Stimulated activated CD8-positive, alpha-beta memory T cell treated with anti-CD3 and anti-CD28 coated beads, Interleukin-4, amount 100 ng/mL, for 1 hour (primary cell): ENCODE measurements at places on chromosomes 2 and 18.

DNA sequence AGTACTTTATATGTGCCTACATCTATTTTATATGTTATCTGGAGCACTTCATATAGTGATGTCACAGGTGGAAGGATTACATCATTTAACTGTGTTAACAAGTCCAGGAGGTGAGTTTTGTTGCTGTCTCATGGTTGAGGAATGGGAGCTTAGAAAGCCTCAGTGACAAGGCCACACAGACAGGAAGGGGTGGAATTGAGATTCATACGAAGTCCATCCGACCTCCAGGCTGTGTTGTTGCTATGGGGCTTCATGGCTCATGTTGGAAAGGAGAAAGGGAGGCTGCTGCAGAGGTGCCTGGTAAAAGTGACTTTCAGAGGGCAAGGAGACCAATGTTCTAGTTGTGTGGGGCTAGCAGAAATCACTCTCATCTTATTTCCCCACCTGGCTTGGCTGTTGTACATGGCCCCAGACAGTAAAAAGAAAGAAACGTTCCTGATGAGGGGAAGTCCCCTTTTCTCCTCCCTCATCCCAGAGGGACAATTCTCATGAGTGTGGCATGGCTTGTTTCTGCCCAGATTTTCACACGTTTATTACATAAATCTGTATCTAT lies 31.0 kb upstream of the GREB1 start:
- no peak for DNase-seq

GRCh38 chr2:151576080-151576479 lies 158.2 kb downstream of the NEB start:
- no peak for DNase-seq

- DNase-seq: no peak
Measured at GRCh38 chr18:9474108-9474982, 968 bp upstream of the RALBP1 start.

GRCh38 chr2:62016957-62017356 lies 111.5 kb downstream of the COMMD1 start:
- DNase-seq: no peak

DNA sequence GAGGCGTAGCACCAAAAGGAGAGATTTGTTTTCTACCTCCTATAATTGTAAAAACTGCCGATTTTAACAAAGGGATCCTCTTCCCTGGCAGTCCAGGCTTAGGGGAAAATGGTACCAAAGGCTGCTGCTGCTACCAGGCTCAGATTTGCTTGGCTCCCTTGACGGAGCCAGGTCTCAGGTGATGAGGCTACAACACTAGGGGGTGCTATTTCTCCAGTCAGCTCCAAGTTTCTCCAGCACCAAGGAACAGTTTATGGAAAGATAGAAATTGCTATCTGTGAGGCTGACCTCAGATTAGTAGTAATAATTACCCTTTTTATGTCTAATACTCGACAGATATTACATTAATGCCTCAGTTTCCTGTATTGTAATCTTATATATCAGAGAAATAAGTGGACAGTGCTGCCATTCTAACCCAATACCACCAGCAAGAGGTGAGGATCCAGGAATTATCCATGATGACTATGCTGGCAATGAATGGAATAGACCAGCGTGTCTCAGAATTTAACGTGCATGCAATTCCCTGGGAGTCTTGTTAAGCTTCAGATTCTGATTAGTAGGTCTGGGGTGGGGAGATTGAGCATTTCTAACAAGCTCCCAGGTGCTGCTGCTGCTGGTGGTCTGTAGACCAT lies 111.3 kb downstream of the ESCO1 start:
- no peak for DNase-seq

DNA sequence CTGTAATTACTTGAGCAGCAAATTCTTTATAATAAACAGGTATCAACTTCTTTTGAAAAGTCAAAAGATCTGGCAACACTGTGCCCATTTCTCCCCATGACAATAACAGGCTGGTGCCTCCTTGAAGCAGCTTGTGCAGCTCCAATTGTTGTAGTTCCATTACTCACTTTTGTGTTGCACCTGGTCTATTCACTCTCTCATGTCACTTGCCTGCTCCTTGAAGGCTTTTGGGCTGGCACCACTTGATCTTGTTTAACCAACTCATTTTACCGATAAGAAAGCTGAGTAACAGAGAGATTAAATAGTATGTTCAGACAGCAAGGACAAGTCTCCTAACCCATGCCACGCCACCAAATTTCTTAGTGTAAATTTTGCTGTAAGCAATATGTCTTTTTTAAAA lies 314.5 kb downstream of the OSR1 start:
- DNase-seq: no peak

GRCh38 chr2:42722320-42723190 lies 41.4 kb downstream of the OXER1 start:
- DNase-seq: no peak

- DNase-seq: no peak
Measured at GRCh38 chr2:218992703-218993344, 398 bp downstream of the CRYBA2 start.

DNA sequence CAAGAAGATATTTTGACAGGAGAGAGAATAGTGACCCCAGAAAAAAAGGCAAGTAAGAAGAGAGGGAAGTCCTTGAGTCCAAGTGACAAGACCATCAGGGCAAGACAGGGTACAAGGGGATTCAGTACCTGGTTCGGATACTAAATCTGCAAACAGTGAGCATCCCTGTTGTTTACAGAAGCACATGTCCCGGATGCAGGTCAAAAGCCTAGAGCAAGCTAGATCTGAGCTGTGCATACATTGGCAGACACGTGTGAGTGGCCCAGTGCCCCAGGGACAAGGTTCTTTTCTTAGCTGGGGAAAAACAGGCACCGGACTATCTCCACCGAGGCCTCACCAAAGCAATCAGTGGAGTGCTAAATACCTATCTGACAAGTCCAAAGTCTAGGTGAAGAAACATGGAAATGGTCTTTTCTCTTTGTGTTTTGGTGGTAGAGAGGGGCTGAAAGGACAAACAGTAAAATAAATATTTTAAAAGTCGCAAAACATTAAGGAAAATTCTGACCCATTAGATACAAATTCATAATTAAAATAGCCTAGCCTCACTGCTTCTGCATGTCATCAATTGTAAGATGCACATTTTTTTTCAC lies 165.2 kb downstream of the SUCLG1 start:
- no peak for DNase-seq

DNA sequence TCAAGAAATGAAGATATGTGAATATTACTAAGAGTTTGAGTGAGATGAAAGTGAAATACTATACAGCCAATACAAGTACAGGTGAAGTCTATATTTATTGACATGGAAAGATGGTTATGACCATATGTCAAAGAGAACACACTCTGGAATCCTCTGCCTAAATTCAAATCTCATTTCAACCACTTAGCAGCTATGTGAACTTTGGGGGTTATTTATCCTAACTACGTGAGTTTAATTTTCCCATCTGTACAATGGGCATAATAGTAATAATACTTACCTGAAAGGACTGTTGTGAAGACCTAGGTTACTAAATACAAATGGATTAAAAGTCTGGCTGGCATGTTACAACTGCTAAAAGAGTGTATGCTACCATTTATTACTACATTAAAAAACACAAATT lies 79.6 kb downstream of the ROCK2 start:
- no peak for DNase-seq

GRCh38 chr2:174071321-174071720 lies 106.1 kb upstream of the SP3 start:
- DNase-seq: no peak

DNA sequence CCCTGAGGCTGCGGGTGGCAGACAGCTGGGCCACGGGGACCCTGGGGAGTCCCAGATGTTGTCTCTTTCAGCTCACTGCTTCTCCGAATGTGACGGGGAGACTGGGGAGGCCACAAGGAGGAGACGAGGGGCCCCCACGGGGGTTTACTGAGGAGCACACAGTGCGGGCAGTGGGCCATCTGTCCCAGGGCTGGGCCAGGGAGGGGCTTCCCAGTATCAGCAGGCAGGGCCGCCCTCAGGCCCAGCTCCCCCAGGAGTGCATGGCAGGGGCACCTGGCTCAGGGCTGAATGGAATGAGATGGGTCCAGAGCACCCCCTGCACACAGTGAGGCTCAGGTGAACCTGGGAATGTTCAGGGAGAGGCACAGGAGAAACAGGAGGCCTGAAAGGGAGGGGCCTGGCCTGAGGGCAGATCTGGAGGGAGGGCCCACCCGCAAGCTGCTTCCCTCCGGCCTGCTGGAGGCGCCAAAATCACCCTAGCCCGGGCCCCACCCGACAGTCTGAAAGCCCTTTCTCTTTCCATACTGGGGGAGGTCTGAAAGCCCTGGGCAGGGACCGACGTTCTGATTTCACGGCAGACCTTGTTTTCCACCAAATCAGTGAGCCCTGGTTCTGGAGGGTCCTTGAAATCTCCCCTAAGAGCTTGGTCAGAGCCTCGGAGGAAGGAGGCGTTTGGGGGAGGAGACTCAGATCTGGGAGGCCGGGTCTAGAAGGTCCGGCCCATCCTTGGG lies 35.5 kb upstream of the PTMA start:
- no peak for DNase-seq

DNA sequence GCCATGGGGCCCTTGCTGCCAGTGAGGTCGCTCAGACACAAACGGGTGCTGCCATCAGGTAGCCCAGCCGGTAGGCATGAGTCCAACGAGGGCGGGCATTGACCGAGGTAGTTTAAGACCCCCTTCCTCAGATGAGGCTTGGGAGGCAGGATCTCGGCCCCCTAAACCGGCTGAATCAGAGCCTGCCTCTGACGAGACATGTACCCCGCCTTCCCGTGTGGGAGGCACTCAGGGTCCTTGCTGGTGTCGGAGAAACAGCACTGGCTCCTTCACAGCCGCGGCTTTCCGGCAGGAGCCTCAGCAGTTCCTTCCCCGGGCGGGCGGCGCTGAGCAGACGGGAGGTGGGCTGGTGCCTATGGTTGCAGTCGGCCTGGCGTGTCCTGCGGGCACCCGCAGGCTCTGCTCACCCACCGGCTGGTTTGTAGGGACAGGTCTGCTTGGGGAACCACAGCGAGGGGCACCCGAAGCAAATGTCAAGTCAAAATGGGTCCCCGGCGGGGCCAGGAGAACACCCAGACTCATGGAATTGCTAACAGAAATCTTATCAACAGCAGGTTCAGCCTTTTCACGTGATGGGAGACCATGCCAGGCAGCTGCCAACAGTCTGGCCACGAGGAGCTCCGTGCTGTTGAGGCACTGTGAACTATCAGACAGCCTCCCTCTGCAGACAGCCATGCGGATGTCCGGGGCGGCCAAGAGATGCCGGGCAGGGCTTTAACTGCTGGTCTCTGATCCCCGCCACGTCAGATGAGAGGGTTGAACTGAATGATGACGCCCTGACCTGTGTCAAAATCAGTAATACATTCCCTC lies 2.8 kb downstream of the KCNG2 start:
- DNase-seq: no peak

DNA sequence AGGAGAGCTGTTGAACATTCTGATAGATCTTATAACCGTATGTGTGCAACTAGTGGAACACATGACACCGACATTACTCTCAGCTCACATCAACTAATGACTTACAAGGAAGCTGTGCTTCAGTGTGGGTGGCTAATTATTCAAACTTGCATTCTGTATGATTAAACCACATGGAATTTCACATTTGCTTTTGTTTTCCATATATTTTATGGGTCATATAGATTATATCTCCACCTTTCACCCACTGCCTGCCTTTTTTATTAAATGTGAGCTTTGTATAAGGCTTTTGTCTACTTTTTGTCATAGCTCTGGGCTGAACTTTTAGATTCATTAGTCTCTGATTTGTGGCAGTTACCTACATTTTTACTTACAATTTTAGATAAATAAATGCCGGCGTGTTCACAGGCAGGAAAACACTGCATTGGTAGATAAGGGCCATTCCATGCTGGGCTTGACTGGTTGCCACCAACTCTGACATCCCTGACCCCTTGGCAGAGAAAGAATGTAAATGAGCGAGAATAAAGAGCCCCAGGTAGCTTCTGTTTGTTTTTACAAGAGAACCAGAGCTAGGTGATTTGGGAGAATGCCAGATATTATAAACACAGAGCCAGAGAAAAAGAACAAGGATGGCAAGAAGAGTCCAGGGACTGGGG lies 35.7 kb downstream of the LYPD6 start:
- DNase-seq: no peak

- no peak for DNase-seq
Measured at GRCh38 chr2:70790136-70790828, at the start of gene FIGLA. TSS of gene FIGLA (minus strand) at chr2:70790643. CDS start at chr2:70790638, 5 bp downstream.

- DNase-seq: no peak
Measured at GRCh38 chr2:85369500-85369899, 14.9 kb downstream of the ELMOD3 start.

GRCh38 chr2:181995289-181995688 lies 9.6 kb downstream of the PPP1R1C start:
- no peak for DNase-seq

GRCh38 chr2:85394261-85394681 lies 15.9 kb downstream of the CAPG start:
- no peak for DNase-seq

GRCh38 chr2:157625296-157625695 lies 3.4 kb downstream of the ACVR1C start:
- DNase-seq: no peak

GRCh38 chr2:142254031-142254430 lies 123.2 kb upstream of the LRP1B start:
- DNase-seq: no peak

DNA sequence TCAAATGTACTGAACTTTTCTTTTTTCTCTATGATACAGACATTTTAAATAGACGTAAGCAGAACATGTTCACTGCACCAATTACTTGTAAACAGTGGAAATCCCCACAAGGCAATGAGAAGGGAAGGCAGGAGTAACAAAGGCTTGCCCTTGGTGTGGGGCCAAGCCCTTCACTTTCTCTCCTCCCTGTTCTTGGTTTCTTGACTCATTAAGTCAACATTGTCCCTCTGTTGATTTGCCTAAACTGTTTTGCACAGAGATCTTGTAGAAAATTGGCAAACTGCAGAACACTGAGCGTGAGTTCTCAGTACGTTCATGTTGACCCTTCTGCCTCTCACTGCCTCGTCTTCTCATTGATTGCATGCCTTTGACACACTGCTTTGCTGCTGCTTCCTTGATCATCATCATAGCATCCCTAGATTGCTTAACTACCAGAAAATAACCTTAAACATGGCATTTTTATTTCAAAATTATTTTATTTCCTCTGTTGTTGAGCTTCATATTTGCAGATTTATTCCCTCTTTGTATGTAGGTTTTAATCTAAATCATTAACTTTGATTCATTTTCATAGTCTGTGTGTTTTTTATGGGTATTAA lies 257.7 kb downstream of the PTGR3 start:
- no peak for DNase-seq

DNA sequence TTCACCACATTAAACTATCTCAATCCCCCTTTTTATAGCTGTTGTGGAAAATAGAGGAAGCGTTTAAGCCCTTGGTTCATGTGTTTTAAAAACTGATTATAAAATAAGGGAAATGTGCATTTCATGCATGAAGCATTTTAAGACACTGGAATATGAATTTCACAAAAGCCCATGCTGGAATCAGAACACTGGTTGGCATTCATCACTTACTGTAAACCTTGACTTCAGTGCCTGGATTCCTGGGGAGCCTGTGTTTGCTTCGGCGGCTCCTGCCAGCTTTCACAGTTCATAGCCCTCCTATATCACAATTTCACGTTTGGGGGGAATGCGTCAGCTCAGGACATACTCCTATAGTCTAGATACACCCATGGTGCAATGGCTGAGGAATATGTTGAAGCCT lies 336.9 kb downstream of the INSIG2 start:
- no peak for DNase-seq
